M059J (cell line): ENCODE measurements at places on chromosomes 2 and 18. TPM values are rescaled to one million over a fixed set of nuclear protein-coding genes. Genes with fewer than 3 reads are reported as not detected.

DNA sequence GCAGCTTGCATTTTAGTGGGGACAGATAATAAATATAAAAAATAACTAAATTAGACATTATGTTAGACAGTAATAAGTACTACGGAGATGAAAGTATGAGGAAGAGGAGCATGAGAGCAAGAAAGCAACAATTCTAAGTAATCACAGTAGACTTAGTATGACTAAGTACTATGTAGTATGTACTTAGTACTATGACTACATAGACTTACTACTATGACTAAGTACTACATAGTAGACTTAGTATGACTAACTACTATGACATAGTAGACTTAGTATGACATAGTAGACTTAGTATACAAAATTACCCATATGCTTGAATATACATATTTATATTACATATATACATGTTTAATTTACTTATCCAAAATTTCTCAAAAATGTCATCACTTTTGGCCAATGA, 29.3 kb downstream of the CDH20 start:
- no peak for DNase-seq

DNA sequence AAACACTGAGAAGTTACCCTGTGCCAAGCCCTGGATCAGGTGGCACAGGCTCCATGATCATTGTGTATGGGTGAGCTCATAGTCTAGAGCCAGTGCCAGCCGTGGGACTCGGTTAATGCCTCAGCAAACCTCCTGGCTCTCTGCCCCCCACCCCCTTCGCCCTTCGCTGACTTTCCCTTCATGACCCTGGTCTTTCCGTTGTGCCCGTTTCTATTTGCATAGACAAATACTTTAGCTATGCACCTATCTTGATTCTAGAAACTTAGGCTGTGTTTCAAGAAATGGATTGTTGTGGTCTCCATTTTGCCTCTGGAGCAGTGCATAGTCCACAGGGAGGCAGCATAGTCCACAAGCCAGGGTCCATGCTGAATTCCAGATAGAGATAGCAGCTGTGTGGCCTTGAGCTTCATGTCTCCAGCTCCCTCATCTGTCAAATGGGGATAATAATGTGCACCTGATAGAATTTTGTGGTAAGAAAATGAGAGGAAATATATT, 44.8 kb upstream of the KDM3A start:
- DNase-seq = peak; percentile 56

DNA sequence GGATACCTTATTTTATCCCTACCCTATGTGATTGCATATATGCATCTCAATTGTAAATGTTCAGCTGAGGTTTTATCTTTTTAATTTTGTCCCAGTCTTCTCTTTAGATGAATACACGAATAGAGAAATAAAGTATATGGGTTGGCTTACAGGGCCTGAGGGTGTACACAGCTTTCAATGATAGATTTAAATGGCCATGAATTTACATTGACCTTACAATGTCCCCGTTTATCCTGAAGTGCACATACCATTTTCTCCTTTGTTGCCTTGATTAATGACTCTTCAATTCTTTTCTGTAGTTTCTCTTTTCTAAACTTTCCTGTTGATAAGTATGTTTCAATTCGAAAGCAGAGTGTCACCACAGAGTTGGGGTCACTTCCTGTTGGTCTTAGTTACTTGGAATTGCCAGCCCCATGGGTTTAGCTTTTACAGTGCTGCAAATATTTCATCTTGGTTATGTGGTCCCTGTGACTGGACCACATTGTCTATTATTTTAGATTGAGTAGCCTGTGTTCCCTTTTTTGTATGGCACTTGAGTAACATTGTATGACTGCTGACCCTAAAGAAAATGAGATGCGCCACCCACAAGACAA, 1616.3 kb upstream of the ACVR2A start:
- DNase-seq = no peak

The SOWAHC gene
- total RNA-seq = 7.5 and 11.4 TPM in 2 replicates

- peak; percentile 42 for DNase-seq
These were observed 15.1 kb upstream of the LIPG start for GRCh38 chr18:49546719-49547273.

The LHCGR gene
- total RNA-seq = not detected in 2 replicates

The HOXD3 gene
- total RNA-seq = 0.12 and 0.30 TPM in 2 replicates

The PUS10 gene
- 5.7 and 6.8 TPM in 2 replicates for total RNA-seq

DNA sequence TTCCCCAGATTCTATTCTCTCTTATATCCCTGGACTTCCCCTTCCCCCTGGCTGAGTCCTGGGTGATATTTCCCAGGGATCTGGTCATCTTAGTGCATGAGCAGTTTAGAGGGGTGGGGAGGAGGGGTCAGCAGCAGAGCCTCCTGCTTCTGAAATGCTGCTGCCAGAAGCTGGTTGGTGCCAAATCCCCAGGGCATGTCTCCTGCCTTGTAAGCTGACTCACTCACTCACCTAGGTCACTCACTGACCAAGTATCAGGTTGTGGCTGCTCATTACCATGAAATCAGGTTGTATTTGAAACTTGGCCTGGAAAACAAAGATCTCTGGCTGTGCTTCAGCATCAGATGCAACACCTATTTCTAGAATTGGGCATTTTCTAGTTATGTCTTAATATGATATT, 14.3 kb downstream of the GPR39 start:
- peak; percentile 86 for DNase-seq

DNA sequence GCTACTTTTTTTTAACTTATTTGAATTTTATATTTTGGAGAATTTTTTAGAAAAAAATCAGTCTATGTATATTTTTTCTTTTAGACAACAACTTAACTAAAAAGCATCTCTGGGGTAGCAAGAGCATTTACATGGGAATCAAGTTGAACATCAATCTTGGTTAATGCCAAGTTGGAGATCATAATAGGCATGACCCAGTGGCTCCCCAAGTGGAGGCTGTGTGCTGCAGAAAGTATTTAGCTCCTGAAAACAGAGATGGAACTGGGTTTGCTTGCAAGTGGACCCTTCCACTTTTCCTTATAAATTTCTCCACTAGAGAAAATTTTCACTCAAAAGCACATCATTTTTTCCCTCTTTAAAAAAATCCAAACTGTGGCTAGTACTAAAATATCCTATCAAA, 23.9 kb upstream of the CAVIN2 start:
- no peak for DNase-seq

GRCh38 chr2:231929961-231930592, 3.9 kb upstream of the NPPC start:
- no peak for DNase-seq

- peak; percentile 90 for DNase-seq
These were observed 38.4 kb downstream of the LYPD6B start for GRCh38 chr2:149076863-149077412.

The TCF23 gene
- not detected in 2 replicates for total RNA-seq

The APLF gene
- total RNA-seq = 1.4 and 2.6 TPM in 2 replicates

The DES gene
- total RNA-seq = 0.37 TPM in 1 of 2 replicates, not detected in the other

- DNase-seq = peak; percentile 7
These were observed 323.9 kb upstream of the NRP2 start for GRCh38 chr2:205358351-205358815.

DNA sequence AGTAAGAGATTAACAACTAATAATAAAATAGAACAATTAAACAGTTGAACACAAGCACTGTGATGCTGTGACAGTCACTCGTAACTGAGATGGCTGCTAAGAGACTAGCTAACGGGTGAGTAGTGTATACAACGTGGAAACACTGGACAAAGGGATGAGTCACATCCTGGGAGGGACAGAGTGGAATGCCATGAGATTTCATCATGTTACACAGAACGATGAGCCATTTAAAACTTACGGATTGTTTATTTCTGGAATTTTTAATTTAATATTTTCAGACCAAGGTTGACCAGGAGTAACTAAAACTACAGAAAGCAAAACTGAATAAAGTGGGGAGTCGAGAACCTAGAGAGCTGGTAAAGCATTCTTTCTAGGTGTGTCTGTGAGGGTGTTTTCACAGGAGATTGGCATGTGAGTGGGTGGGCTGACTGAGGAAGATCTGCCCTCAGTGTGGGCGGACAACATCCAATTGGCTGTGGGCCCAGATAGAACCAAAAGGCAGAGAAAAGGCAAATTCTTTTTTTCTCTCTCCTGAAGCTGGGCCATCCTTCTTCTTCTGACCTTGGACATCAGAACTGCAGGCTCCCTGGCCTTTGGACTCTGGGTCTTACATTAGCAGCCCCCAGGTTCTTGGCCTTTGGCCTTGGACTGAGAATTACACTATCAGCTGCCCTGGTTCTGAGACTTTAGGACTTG, 14.6 kb downstream of the TMSB10 start:
- peak; percentile 97 for DNase-seq

DNA sequence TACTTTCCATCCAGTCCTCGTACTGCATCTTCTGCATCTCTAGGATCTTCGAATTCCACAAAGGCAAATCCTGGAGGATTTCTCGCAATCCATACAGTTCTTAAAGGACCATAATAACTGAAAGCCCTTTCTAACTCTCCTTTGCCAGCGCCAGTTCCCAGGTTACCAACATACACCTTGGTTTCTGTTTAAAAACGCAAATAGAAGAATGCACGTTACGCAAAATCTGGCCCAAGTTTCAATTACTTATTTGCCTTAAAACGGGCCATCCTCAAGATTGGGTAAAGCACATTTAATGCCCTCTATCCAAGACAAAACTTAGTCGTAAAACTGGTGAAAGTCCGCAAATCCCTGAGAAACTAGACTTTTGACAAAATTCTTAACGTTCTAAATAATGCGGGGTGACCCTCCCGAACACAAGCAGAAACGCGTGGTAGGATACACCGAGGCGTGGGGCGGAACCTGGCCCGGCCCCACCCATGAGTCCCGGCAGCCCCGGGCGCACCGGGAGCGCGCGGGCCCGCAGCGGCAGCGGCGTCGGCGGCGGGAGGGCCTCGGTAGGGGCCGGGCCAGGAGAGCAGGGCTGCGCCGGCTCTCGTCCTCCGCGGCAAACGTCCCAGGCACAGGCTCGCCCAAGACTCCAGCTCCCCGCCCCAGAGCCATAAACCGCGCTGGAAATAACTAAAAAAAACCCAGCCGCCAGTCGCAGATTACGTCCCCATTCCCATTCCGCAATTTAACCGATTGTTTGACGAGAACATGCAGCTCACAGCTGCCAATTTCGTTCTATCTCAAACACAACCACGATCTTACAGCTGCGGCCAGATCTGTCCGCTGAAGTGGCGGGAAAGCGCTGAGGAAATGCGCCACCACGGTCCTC, 910 bp downstream of the SRSF7 start:
- DNase-seq = peak; percentile 25

The PSMA8 gene
- 0.15 TPM in 1 of 2 replicates, not detected in the other for total RNA-seq

GRCh38 chr18:57728941-57729511, 74.1 kb downstream of the ATP8B1 start:
- peak; percentile 80 for DNase-seq

GRCh38 chr2:217076657-217077232, 216.9 kb upstream of the TNP1 start:
- DNase-seq = no peak

The PARD3B gene
- 0.86 and 1.6 TPM in 2 replicates for total RNA-seq

DNA sequence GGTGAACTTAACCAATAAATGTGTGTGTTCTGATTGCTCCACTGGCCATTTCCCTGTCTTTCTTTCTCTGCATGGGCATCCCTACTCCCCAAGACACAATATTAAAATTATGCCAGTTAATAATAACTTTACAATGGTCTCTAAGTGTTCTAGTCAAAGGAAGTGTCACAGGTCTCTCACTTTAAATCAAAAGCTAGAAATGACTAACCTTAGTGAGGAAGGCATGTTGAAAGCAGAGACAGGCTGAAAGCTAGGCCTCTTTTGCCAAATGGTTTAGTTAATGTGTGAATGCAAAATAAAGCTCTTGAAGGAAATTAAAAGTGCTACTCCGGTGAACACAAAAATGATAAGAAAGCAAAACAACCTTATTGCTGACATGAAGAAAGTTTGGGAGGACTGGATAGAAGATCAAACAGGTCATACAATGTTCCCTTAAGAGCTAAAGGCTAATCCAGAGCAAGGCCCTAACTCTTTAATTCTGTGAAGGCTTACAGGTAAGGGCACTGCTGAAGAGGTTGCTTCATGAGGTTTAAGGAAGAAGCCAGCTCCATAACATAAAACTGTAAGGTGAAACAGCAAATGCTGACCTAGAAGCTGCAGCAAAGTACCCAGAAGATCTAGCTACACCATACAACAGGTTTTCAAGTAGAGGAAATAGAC, 44.0 kb upstream of the ARHGAP15 start:
- no peak for DNase-seq

- DNase-seq = no peak
These were observed 937.1 kb downstream of the TSN start for GRCh38 chr2:122692400-122693083.

The ELP2 gene
- total RNA-seq = 58.1 and 63.9 TPM in 2 replicates

- peak; percentile 72 for DNase-seq
These were observed 81.4 kb downstream of the BIN1 start for GRCh38 chr2:127025359-127026166.

DNA sequence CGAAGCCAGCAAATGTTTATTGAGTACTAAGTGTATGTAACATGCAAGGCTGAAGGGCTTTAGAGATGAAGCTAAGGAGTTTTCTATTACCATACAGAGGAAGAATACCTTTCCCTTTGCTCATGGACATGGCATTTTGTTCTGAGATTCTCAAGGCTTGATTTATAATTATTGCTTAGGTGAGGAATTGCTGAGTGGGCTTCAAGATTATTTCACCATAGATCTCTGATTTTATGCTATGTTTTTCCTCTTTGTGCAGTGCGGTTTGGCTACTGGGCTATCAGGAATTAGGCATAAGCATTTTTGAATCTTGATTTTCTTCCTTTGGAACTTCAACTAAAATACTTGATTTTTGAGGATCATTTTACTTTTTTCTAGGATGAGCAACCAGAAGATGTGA, 42.5 kb downstream of the VRK2 start:
- DNase-seq = no peak

DNA sequence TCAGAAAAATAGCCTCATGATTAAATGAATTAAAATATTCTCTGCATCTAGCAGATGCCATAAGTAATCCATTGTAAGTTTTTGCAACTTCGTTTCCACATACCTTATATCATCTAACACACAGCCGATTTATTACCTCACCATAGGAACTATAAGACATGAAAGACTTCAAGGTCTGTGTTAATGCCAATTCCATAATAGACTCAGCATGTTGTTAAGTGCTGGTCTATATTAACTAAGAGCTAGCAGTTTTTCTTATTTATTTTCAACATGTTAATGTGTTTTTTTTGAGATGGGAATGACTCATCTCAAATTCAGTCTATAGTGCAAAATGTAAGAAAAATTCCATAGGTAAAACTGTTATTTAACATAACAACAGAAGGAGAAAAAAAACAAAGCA, 243.9 kb upstream of the GULP1 start:
- no peak for DNase-seq

DNA sequence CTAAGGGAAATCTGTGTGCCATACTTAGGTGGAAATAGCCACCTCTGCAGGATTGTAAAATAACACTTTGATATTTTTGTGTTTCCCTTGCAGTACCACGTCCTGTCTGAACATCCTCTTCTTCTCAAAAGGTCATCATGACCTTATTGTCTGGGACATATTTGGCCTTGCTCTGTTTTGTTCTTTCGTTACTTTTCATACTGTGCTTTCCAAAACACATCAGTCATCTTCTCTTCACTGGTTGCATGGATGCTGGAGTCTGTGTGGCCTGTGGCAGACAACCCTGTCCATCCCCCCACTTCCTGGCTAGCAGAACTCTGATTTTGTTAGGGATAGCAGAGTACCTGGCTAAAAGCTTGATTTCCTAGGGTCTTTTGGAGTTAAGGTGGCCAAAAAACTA, 9.4 kb upstream of the GREB1 start:
- DNase-seq = no peak

- no peak for DNase-seq
These were observed 121.0 kb downstream of the EIPR1 start for GRCh38 chr2:3256605-3257004.
